ENCODE measurements at places on chromosomes 2 and 18.

DNA sequence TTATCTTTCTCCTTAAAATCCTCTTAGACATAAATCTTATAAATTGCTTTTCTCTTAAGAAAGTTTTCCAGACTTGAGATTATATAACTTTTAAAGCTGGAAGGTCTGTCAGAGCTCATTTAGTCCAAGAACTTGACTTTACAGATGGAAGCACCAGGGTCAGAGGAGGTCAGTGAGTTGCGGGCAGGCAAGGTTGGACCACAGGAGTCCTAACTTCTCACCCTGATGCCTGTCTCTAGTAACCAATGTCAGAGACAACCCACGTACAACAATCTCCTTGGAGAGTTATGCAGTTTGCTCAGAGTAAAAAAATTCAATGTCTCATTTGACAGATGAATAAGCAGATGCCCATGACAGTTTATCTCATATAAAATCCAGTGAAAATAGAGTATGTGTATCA lies 203.9 kb downstream of the DLGAP1 start:
- DNase-seq: no peak

DNA sequence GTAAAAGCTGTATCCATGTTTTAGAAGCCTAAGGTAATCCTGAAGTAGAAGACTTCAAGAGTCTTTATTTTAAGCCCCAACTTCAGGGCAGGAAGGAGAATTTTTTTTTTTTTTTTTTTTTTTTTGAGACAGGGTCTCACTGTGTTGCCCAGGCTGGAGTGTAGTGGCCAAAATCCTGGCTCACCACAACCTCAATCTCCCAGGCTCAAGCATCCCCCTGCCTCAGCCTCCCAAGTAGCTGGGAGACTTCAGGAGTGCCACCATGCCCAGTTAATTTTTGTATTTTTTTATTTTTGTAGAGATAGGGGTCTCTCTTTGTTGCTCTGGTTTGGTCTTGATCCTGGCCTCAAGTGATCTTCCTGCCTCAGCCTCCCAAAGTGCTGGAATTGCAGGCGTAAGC lies 3.3 kb upstream of the RNF152 start:
- no peak for DNase-seq

GRCh38 chr2:204863336-204863735 lies 318.1 kb downstream of the PARD3B start:
- DNase-seq: no peak

DNA sequence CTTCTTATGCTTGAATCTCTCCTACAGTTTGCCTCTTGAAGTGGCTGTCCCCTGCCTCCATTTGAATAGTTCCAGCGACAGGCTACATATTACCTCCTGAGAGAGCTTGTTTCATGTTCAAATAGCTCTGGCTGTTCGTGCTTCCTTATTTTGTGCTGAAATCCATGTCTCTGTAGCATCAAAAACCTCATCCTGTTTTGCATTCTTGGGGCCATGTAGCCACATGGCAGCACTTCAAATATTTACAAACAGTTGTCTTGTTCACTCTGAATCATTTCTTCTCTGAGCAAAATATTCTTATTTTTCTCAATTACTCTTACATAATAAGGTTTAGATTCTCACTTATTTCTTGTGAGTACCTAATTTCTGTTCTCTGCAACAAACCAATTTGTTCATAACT lies 1243.1 kb upstream of the NXPH2 start:
- DNase-seq: no peak

- DNase-seq: no peak
Observed at GRCh38 chr2:74447230-74447999, 5.7 kb upstream of the RTKN start.

GRCh38 chr2:6771634-6772611 lies 93.8 kb downstream of the CMPK2 start:
- DNase-seq: no peak

GRCh38 chr18:26436176-26437051 lies 111.9 kb downstream of the KCTD1 start:
- DNase-seq: no peak

All from CD4-positive, alpha-beta T cell (primary cell).